ENCODE measurements at places on chromosomes 12 and 14. TPM values are rescaled to one million over a fixed set of nuclear protein-coding genes. Genes with fewer than 3 reads are reported as not detected.

DNA sequence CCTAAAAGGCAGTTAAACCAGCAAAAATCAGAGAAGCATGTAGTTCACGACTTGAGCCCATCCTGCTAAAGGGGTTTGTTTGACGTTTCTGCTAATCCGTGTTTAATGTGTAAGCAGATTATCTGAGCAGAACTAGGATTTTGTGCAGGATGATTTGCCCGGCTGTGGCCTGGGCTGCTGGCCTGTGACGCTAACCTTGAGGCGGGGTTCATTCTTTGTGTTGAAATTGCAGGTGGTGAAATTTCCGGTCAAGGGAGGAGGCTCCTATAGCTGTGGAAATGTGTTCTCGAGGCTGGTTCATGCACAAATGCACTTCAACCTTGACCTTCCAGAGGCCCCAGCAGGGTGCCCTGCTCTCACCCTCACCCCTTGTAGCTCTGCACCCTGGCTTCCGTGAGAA lies 63.7 kb downstream of the SLC24A4 start:
- no peak for DNase-seq
- H3K4me3 ChIP-seq, result no peak overlapping the region
- H3K4me1 ChIP-seq, result peaks cover 13% of the 10 kb centered on the region

DNA sequence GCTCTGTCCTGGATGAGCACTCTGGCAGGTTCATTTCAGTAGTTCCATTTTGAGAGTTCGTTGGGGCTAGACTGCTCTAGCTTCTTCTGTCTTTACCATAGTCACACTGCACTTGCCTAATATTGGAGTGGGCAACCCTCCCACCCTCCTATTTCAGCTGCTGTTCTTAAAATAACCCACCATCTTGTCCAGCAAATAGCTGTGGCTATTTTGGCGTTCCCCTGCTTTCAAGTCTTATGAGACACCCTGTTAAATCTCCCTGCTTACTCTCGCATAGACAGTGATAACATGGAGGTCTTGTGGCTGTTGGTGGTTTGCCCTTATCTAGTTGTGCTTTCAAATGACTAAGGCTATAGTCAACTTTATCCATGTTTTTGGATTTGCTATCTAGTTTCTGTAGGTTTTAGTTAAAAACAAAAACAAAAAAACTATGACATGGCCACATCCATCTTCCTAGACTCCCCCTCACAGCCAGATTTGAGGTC lies 65.5 kb downstream of the LRP6 start:
- no peak for DNase-seq
- no peak overlapping the region for H3K27ac ChIP-seq
- H3K4me3 ChIP-seq, result no peak overlapping the region
- no peaks in the 10 kb centered on the region for H3K4me1 ChIP-seq

- H3K4me1 ChIP-seq, result peaks cover 4% of the 10 kb centered on the region
- DNase-seq, result peak; percentile 46
- peak overlapping the region; percentile 86 for H3K27ac ChIP-seq
- peak overlapping the region; percentile 81 for H3K4me3 ChIP-seq
These were observed 23.1 kb upstream of the LRTM2 start for GRCh38 chr12:1797011-1797901.

GRCh38 chr14:105315941-105316576 lies 1.5 kb downstream of the PACS2 start:
- H3K4me1 ChIP-seq, result peaks cover 7% of the 10 kb centered on the region
- no peak for DNase-seq
- peak overlapping the region; percentile 91 for H3K4me3 ChIP-seq
- no peak overlapping the region for H3K27ac ChIP-seq

GRCh38 chr12:108727161-108727560 lies 4.2 kb downstream of the CORO1C start:
- no peaks in the 10 kb centered on the region for H3K36me3 ChIP-seq
- H3K4me1 ChIP-seq, result peaks cover 22% of the 10 kb centered on the region
- DNase-seq, result no peak
- peaks cover 5% of the 10 kb centered on the region for H3K27me3 ChIP-seq
- H3K4me3 ChIP-seq, result no peak overlapping the region
- no peak overlapping the region for H3K27ac ChIP-seq

GRCh38 chr12:47377414-47378221 lies 297.9 kb upstream of the AMIGO2 start:
- no peak for DNase-seq
- H3K4me3 ChIP-seq, result no peak overlapping the region
- H3K27ac ChIP-seq, result no peak overlapping the region
- H3K36me3 ChIP-seq, result no peaks in the 10 kb centered on the region

GRCh38 chr14:87805315-87805723 lies 187.7 kb downstream of the GALC start:
- no peaks in the 10 kb centered on the region for H3K36me3 ChIP-seq
- no peaks in the 10 kb centered on the region for H3K4me1 ChIP-seq
- no peak for DNase-seq
- no peak overlapping the region for H3K4me3 ChIP-seq
- no peaks in the 10 kb centered on the region for H3K27me3 ChIP-seq
- no peak overlapping the region for H3K27ac ChIP-seq

The JAG2 gene
- 8.8 TPM for total RNA-seq

All from thymus (tissue), 14 donors.